ENCODE measurements at places on chromosomes 1 and 21.

DNA sequence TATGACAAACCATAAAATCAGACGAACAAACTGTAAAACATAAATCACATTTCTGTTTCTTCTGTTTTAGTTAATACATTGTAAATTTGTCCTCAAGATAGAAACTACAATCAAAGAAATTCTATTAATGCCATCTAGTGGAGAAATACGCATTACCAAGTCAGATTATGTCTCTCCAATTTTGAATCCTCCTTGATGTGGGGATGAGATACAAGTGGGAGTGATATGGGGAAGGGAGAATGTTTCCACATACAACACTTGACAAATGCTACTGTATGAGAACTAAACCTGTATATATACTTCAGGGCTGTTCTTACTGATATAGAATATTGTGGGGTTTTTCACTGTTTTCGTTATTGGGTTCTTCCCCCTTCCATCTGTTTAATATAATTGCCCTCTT, 2.6 kb downstream of the HFM1 start:
- DNase-seq: no peak

GRCh38 chr1:161013488-161014230, 7.3 kb downstream of the F11R start:
- DNase-seq: peak; percentile 9

GRCh38 chr1:245235156-245235555, 80.4 kb downstream of the KIF26B start:
- no peak for DNase-seq

- no peak for DNase-seq
Measured at GRCh38 chr21:45304476-45304830, 16.8 kb upstream of the POFUT2 start.

DNA sequence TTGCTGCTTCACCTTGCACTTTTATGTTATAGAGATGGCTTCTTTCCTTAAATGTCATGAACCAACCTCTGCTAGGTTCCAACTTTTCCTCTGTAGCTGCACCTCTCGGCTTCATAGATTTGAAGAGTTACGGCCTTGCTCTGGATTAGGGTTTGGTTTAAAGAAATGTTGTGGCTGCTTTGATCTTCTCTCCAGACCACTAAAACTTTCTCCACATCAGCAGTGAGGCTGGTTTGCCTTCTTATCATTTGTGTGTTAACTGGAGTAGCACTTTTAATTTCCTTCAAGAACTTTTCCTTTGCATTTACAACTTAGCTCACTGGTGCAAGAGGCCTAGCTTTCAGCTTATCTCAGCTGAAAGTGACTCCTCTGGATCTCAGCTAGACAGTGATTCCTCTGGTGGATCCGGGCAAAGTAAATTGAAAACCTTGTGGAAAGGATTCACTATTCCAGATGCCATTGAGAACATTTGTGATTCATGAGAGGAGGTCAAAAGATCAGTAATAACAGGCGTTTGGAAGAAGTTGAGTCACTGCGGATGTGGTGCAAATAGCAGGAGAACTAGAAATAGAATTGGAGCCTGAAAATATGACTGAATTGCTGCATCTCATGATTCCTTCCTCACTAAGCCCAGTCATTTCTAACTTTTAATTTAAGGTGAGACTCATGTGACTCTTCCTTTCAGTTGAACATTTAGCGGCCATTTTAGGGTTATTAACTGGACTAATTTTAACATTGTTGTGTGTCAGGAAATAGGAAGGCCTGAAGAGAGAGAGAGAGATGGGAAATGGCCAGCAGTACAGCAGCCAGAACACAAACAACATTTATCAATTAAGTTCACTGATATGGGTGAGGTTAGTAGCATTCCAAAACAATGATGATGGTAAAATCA, 16.2 kb upstream of the RGS1 start:
- no peak for DNase-seq

DNA sequence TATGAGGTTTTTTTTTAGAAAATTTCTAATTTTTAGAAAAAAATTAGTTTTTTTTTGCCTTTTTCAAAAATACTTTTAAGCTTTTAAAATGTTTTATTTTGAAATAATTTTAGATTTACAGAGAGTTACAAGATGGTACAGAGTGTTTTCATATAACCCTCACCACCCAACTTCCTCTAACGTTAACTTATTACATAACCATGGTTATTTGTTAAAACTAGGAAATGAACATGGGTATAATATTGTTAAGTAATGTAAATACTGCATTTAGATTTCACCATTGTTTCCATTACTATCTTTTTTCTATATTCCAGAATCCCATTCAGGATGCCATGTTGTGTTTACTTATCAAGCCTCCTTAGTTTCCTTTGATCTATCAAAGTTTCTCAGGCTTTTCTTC, 45.2 kb upstream of the ST6GALNAC3 start:
- no peak for DNase-seq

Data from cortex of kidney (tissue), 1 donor.